ENCODE measurements at places on chromosomes 12 and 14. TPM values are rescaled to one million over a fixed set of nuclear protein-coding genes. Genes with fewer than 3 reads are reported as not detected.

GRCh38 chr12:42161529-42161928 lies 16.9 kb upstream of the GXYLT1 start:
- H3K36me3 ChIP-seq, result peaks cover 7% of the 10 kb centered on the region
- H3K27ac ChIP-seq, result no peak overlapping the region
- H3K27me3 ChIP-seq, result no peaks in the 10 kb centered on the region
- DNase-seq, result no peak
- no peak overlapping the region for H3K4me3 ChIP-seq
- no peaks in the 10 kb centered on the region for H3K4me1 ChIP-seq

The SMCO2 gene
- polyA plus RNA-seq, result 0.25 TPM

GRCh38 chr12:60501124-60501729 lies 905.4 kb downstream of the SLC16A7 start:
- H3K4me1 ChIP-seq, result no peaks in the 10 kb centered on the region
- no peaks in the 10 kb centered on the region for H3K27me3 ChIP-seq
- no peak for DNase-seq
- no peaks in the 10 kb centered on the region for H3K36me3 ChIP-seq
- H3K4me3 ChIP-seq, result no peak overlapping the region

DNA sequence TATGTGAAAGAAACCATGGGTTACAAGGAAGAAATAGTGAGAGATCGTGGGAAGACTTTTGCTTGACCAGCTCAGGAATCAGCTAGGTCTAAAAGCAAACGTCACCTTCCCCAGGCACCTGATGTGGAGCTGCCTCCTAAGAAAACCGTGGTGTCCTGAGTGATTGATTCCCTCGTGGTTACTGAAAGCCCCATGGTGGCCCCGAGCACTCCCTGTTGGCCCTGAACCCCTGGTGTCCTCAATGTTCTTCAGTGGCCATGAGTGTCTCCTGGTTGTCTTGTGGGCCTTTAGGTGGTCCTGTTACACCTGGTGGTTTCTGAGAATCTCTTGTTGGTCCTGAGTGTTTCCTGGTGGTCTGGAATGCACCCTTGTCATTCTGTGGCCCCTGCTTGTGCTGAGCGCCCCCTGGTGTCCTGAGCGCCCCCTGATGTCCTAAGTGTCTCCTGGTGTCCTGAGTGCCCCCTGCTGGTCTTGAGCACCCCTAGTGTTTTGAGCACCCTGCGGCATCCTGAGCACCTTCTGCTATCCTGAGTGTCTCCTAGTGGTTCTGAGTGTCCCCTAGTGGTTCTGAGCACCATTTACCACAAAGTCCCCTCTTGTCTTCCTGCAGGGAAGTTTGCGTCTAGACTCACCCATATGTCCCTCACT lies 518.7 kb downstream of the TMEM121 start:
- no peak overlapping the region for H3K4me3 ChIP-seq
- no peak overlapping the region for H3K27ac ChIP-seq
- no peaks in the 10 kb centered on the region for H3K4me1 ChIP-seq
- H3K36me3 ChIP-seq, result no peaks in the 10 kb centered on the region

DNA sequence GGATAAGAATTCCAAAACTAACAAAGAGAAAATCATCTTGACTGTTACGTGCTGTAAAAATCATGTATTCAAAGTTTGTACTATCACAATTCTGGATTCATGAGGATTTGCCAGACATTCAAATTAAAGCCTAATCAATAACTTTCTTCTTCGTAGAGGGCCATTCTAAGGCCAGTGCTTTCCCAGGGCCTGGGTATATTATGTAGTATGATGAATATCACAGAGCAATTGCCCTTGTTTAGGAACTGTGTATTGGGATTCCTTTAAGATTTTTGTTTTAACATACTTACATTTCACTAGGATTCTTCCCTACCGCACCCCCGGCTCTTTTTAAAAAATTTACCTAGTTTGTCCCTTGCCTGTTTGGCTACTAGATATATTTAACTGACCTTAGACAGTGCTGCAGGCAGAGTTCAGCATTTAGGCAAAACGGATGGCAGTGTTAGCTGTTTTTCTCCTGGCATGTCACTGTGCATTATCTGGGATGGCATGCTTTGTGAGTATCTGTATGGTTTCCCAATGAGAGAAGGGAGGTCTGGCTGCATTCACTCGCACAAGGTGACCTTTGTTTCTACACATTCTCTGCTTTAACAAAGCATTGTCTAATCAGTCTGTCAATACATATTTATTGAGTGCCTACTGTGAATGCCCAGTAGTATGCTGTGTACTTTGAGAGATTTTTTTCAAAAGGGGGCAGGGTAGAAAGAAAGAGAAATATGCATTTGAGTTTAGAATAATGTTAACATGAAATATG lies 63.3 kb downstream of the ERC1 start:
- H3K4me3 ChIP-seq, result no peak overlapping the region
- peaks cover 14% of the 10 kb centered on the region for H3K4me1 ChIP-seq
- peak; percentile 30 for DNase-seq

The PMCH gene
- polyA plus RNA-seq, result 0.18 TPM

DNA sequence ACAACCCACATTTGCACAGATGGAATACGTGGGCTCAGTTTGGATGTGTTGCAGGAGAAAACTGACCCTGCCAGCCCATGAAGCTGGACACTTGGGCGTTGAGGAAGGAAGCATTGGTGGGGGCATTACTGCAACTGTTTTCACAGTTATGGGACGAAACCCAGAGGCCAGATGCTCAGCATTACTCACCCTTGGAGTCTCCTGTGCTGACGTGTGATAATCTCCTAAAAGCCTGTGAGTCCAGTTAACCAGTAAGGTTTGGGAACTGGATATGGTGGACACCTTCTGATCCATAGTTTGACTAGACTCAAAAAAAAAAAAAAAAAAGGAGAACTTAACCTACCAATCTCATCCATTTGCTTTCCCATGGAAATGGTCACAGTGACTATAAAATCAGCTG lies 52.8 kb upstream of the EGLN3 start:
- no peaks in the 10 kb centered on the region for H3K36me3 ChIP-seq
- H3K4me3 ChIP-seq, result no peak overlapping the region
- no peaks in the 10 kb centered on the region for H3K27me3 ChIP-seq
- H3K4me1 ChIP-seq, result no peaks in the 10 kb centered on the region
- DNase-seq, result no peak
- H3K27ac ChIP-seq, result no peak overlapping the region

DNA sequence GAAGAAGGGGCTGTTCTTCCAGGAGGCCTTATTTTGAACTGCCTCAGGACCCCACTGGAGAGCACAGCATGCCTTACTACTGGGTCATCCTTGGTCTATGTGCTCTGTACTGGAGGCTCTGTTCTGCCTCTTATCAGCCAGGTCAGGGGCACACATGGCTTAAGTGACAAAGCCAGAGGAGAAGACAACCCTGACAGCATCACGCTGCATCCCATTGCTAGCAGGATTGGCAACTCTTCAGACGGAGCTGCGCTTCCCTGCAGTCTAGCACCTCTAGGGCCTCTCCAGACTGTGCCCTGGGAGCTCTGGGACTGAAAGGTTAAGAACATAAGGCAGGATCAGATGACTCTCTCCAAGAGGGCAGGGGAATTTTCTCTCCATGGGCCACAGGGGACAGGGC lies 17.3 kb upstream of the TIGAR start:
- no peaks in the 10 kb centered on the region for H3K27me3 ChIP-seq
- DNase-seq, result no peak
- peaks cover 11% of the 10 kb centered on the region for H3K4me1 ChIP-seq
- H3K4me3 ChIP-seq, result no peak overlapping the region
- peaks cover 55% of the 10 kb centered on the region for H3K36me3 ChIP-seq

The IL31 gene
- polyA plus RNA-seq, result not detected

The ESRRB gene
- 0.18 TPM for polyA plus RNA-seq

DNA sequence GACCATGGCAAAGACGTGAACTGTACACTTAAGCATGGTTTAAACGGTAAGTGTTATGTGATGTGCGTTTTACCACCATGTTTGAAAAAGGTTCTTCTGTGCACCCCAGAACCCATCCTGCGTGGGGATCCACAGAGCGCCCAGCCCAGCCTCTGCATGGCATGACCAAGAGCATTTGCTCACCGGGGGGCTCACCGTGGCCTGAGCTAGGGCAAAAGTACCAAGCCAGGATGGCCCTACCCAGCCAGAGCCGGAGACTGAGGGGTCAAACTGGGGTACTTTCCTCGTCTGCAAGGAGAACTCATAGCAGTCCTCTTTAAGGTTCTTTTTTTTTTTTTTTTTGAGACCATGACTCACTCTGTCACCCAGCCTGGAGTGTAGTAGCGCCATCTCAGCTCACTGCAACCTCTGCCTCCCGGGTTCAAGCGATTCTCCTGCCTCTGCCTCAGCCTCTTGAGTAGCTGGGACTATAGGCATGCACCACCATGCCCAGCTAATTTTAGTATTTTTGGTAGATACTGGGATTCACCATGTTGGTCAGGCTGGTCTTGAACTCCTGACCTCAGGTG lies 16.4 kb upstream of the ANKRD9 start:
- no peaks in the 10 kb centered on the region for H3K27me3 ChIP-seq
- no peak overlapping the region for H3K4me3 ChIP-seq
- H3K36me3 ChIP-seq, result no peaks in the 10 kb centered on the region
- H3K4me1 ChIP-seq, result peaks cover 25% of the 10 kb centered on the region
- H3K27ac ChIP-seq, result no peak overlapping the region
- DNase-seq, result no peak

DNA sequence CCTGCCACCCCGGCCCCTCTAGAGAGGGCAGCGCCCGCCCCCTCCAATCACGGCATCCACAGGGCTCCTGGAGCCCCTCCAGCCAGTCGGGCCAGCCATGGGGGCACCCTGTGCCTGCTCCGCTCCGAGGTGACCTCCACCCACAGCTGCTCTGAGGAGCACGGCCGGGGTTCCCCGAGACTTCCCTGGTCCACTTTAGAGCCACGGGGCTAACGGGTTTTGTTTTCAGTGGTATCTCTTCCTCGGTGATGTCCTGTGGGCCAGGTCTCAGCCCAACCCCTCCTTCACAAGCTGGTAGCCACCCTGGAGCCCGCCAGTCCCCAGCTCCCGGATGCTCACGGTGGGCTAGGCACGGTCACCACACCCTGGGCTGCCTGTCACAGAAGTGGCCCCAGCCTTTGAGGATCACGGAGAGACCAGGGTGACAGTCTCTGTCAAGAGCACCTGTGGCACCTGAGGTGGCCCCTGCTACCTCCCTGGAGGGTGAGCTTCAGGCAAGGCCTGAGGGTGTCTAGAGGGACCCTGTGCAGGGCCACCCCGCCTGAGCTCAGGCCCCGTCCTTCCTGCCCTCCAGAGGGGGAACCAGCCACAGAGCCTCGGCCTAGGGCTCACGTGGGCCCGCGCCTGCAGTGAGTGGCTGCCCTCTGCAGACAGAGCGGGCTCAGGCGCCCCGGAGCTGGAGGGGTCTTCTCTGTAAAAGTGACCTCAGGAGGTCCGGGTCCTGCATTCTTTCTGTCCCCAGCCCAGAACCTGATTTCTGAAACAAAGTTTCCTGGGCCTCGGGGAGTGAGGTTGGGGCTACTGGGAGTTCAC lies 146.0 kb upstream of the C14orf180 start:
- H3K27ac ChIP-seq, result no peak overlapping the region
- no peaks in the 10 kb centered on the region for H3K36me3 ChIP-seq
- peaks cover 9% of the 10 kb centered on the region for H3K4me1 ChIP-seq

GRCh38 chr14:99892406-99892805 lies 99.2 kb downstream of the EML1 start:
- no peaks in the 10 kb centered on the region for H3K27me3 ChIP-seq
- no peaks in the 10 kb centered on the region for H3K4me1 ChIP-seq
- no peak overlapping the region for H3K4me3 ChIP-seq
- DNase-seq, result no peak
- H3K27ac ChIP-seq, result no peak overlapping the region

GRCh38 chr14:21268617-21269251 lies 508 bp downstream of the HNRNPC start:
- H3K4me1 ChIP-seq, result peaks cover 8% of the 10 kb centered on the region
- peak; percentile 66 for DNase-seq
- H3K27me3 ChIP-seq, result no peaks in the 10 kb centered on the region
- peak overlapping the region; percentile 87 for H3K4me3 ChIP-seq
- H3K36me3 ChIP-seq, result peaks cover 27% of the 10 kb centered on the region
- H3K27ac ChIP-seq, result peak overlapping the region; percentile 94

GRCh38 chr14:87411370-87411769 lies 581.6 kb downstream of the GALC start:
- no peaks in the 10 kb centered on the region for H3K27me3 ChIP-seq
- no peak for DNase-seq
- no peak overlapping the region for H3K4me3 ChIP-seq
- H3K27ac ChIP-seq, result no peak overlapping the region
- H3K4me1 ChIP-seq, result no peaks in the 10 kb centered on the region
